ENCODE measurements at places on chromosomes 4 and X.
A peak's percentile ranks its signal among the peaks of the same experiment; 100 is the strongest.

- DNase-seq, result no peak
These were observed 5.8 kb downstream of the RPS4X start for GRCh38 chrX:72271091-72271788.

GRCh38 chr4:183873409-183874185 lies 31.5 kb upstream of the STOX2 start:
- DNase-seq, result no peak

DNA sequence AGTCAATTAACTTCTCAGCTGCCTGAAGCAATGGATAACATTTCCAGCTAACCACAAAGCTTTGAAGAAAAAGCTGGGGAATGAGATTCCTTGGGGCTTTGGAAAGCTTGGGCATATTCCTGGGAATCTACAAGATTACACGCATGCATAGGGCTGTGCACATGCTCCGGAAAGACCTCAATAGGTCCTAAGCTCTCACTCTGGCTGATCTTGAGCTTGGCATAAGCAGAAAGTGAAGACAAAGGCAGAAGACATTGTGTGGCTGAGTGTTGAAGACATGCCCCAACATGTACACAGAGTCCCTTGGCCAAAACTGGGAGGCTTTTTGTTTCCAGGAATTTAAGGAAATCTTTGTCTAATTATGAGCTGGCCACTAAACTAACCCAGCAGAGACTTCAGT lies 31.2 kb downstream of the ATG4A start:
- no peak for DNase-seq

DNA sequence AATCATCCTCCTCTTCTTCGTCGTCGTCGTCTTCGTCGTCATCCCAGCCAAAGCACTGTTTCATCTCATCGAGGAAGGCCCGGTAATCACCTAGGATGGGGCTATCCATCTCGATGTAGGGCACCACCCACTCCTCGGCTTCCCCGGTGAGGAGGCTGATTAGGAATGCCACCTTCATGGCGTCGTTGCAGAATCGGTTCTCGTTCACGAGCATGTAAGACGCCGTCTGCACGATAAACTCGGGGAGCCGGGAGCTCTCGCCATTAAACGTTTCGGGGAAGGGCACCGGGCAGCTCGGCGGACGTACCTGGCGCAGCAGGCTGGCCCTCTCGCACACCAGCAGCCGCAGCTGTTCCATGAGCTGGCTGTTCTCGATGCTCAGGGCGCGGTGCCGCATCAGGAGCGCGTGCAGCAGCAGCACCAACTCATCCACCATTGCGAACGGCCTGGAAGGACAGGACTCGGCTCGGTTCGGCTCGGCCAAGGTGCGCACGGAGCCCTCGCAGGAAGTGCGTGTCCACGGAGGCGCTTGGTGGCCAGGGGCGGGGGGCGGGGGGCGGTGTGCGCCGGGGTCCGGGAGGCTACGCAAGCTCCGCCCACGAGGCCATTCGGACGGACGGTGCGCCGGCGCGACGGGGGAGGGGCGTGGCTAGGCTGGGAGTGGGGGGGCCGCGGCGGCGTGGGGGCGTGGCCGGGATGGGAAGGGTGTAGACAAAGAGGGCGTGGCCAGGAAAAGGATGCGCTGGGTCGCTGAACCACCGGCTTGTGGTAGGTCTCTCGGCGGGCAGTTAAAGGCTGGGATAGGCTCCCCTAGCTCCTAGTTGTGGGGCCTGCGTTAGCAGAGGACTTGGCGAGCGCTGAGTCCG lies at the start of gene LDOC1:
Gene LDOC1 (minus strand): TSS at position 544 of the 866 bp plus-strand sequence. CDS start 108 bp downstream, at position 436.
- peak; percentile 56 for DNase-seq

DNA sequence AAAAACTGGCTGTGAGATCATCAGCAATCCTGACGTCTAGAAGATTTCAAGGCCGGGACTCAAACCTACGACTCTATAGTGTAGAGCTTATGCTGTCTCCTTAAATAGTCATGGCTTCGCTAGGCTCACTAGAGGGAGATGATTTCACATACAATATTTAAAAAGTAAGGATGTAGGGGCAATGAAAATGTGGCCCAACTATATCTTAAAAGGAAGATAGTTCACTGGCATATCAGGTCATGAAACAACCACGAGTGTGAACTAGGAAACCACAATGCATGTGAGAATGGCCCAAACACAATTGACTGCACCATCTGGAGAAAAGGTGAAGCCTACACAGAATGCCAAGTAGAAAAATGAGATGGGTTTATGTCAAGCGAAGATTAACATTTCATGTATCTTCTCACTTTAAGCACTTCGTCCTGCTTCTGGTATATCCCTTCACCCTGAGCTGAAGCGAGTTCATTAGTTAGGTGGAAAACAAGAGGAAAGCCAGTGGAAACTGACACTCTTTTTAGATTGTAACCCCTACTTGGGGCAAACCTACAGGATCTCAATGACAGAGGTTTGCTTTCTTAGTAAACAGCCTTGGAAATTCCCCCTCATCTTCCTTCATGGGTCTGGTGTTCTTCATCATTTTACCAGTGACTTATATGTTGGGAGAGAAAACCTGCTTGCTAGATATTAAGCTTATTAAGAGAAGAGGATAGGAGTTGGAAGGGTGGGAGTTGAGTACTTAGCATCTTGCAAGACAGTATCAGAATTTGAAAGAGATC lies 17.4 kb downstream of the FAM9C start:
- DNase-seq, result no peak

DNA sequence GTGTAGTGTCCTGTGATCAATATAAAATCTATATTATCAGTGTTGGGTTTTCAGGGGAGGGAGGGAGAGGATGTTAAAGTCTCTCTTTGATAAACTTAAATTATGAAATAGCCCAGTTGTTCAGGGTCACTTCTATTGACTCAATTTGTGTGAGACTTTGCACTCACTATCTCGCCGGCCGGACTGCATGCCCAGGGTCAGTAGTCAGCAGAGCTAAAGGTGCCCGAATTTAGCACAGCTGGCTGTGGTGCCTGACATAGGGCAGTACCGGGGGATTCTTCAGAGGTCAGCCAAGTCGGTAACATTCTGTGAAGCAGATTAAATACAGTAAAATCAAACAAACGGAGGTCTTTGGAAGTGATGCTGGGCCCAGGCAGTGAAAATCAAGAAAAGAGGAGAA lies 19.2 kb downstream of the GABRQ start:
- no peak for DNase-seq

DNA sequence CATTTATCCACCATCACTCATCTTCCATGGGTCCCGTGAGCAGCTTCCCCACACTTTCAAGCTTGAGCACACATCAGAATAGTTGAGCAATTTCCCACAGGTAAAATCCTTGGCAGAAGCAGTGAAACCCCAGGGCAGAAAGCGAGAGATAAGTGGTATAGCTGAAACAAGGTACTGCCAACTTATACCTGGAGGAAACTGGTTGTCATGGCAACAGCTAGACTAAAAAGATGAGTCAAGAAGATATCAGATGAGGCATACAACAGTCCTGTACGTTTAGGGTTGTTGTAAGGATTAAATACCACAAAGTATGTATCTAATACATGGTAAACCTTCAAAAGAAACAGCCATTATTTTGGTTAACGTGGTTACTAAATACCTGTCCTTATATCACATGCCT lies 66.9 kb upstream of the PHOX2B start:
- DNase-seq, result no peak

DNA sequence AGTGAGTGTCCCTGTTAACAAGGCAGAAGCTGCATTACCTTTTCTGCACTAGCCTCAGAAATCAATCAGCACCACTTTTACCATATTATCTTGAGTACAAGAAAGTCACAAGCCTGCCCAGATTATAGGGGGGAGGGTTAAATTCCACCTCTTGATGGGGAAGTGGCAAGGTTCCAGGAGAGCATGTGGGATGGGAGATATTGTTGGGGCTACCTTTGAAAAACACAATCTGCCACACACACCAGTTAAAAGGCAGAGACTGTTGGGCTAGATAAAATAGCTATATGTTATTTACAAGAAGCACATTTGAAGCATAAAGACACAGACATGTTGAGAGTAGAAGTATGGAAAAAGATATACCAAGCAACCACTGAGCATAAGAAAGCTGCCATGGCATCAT lies 6.6 kb upstream of the AVPR2 start:
- DNase-seq, result no peak

GRCh38 chr4:122170775-122171174 lies 18.6 kb downstream of the BLTP1 start:
- no peak for DNase-seq

- no peak for DNase-seq
These were observed 72.6 kb downstream of the GATB start for GRCh38 chr4:151688003-151688784.

- DNase-seq, result no peak
These were observed 161.8 kb downstream of the FNIP2 start for GRCh38 chr4:158930639-158930972.

- no peak for DNase-seq
These were observed 2.1 kb upstream of the CCNG2 start for GRCh38 chr4:77154761-77155499.

GRCh38 chr4:165210566-165210965 lies 3.2 kb downstream of the KLHL2 start:
- DNase-seq, result no peak

DNA sequence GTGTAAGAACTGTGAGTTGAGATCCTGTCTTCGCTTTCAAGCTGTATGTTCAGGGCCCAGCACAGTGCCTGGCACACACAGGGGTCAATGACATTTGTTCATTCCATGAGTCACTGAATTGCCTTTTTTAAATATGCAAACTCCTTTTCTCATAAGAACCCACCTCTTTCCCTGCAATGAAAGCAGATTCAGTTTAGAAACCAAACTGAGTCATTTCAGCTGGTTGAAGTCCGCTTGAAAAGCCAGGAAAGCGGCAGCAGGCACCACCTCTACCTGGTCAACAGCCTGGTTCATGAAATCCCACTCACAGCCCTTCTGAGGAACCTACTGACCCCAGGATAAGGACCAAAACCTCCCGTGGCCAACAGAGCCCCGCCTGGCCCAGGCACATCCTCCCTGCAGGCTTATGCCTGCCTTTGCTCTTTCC lies 4.5 kb upstream of the C1QTNF7 start:
- DNase-seq, result no peak

- DNase-seq, result no peak
These were observed 136.8 kb upstream of the RAPGEF2 start for GRCh38 chr4:158966091-158966490.

GRCh38 chr4:52102587-52102986 lies 51.5 kb downstream of the SPATA18 start:
- DNase-seq, result no peak

DNA sequence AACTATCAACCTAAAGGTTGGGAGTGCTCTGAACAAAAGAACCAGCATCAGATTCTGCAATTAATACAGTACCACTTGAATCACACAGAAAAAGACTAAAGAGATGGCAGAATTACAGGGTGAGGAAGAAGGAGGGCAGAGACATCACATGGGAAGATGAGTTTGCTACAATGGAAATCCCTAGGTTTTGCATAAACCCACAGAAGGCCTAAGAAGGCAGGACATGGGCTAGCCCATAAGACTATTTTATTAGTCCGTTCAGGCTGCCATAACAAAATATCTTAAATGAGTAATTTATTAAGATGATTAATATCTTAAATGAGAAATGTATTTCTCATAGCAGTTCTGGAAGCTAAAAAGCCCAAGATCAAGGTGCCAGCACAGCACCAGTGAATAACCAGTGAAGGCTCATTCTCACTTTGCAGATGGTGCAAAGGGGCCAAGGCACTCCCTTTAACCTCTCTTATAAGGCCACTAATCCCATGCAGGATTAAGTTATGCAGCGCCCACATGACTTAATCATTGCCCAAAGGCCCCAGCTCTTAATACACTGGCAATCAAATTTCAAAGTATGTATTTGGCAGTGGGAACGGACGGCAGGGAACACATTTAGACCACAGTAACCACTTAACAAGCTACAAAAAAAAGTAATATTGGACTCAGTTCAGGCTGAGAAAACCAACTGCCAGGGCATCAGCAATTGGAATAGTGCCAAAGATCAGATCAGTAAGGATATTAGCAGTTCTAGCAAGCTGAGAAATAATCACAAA lies 47.6 kb upstream of the NEUROG2 start:
- no peak for DNase-seq

GRCh38 chrX:40099055-40099958 lies 1.5 kb upstream of the BCOR start:
- DNase-seq, result no peak
